Endothelial cell of umbilical vein (primary cell): ENCODE measurements at places on chromosomes 12 and 14.
A peak's percentile ranks its signal among the peaks of the same experiment; 100 is the strongest.

DNA sequence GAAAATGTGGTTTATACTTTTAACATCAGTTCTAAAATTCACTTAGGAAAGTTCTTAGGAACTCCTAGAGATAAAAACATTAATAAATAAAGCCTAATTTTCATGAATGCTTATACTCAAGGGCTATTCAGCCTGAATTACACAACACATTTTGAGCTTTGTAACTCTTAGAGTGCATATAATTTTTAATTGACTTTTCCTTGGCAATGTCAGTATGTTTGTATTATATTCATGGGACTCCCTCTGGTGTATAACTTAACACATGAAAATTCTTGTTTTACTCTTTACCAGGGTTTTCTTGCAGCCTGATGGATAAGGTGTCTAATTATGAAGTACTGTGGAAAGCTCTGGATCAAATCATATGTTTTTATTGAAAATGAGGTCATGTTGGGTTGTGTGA lies 150.6 kb upstream of the HMGA2 start:
- peak; percentile 50 for DNase-seq

DNA sequence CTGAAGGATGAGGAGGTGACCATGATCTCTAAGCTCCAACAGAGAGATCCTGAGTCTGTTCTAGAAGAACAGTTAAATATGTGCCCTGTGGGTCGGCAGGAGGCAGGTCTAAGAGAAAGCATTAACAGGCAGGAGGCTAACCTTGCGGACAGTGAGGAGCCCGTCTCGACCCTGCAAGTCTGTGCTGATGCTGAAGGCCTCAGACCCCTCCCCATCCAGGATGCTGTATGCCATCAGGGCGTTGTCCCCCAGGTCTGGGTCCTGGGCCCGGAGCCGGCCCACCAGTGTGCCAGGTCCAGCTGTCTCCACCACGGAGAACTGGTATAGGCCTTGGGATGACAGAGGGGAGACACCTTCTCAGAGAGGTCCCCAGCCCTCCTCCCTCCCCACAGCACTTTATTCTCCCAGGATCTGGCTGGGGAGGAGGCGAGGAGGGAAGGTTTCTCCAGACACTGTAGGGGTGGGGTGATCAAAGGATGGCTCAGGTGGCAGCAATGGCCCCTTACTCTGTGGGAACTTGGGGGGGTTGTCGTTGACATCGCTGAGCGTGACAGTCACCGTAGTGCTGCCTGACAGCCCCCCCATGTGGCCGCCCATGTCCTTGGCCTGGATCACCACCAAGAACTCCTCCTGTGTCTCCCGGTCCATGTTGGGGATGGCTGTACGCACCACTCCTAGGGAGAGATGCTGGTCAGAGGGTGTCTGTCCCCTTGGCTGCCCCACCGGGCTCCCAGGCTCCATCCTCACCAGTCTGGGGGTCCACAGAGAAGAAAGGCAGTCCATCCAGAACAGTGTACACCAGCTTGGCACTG lies 3.1 kb downstream of the CDH24 start:
- DNase-seq, result no peak

DNA sequence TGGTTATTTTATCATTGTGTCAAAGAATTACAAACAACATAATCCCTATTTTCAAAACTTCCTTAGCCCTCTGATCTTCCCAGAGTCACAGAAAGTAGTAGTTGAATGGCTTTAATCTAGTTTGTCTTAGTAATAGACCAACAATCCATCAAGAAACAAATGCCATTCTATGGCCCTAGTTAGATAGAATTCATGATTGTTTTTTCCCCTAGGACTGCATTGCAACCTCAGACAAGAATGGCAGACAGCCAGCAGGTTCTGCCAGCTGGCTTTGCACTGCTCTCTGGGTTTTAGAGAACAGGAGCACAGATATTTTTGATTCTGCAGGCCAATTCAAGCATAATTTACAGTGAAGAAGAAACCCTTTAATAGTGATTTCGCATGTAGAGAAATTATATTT lies 33.8 kb downstream of the SYT1 start:
- peak; percentile 37 for DNase-seq

DNA sequence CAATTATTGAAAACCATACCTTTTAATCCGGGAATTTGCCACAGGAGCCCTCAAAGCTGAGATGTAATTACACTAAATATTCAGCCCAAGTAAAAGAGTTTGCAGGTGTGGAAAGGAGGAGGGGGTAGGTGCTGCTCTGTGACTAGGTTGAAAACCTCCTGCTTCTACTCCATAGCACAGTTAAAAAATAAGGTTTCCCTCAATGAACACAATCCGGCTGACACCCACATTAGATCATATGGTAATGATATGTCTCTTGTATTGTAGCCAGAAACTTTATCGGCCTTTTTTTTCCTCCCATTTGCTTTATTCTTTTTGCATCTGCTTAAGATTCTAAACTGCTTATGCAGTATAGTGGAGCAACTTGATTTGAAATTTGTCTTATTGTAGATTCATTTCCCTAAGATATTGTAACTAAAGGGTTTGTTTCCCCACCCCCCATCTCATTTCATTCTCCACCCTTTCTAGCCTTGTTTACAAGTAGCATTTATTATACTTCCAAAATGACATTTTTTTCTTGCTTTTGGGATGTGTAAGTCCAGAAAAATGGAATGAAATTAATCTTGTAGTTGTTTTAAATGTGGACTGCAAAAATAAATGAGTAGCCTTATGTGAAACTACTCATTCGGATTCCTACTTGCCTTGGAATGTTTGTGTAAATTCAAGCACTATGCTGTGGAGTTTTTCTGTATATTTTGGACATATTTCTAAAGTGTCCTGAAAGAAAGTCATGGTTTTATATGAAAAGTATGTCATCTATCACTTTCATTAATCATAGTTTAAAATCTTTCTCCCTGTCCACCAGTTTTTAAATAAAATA lies at the start of gene DCN:
DCN (minus strand) TSS at position 182 of the 820 bp plus-strand sequence. CDS start 4,265 bp downstream, outside the sequence.
- DNase-seq, result no peak

DNA sequence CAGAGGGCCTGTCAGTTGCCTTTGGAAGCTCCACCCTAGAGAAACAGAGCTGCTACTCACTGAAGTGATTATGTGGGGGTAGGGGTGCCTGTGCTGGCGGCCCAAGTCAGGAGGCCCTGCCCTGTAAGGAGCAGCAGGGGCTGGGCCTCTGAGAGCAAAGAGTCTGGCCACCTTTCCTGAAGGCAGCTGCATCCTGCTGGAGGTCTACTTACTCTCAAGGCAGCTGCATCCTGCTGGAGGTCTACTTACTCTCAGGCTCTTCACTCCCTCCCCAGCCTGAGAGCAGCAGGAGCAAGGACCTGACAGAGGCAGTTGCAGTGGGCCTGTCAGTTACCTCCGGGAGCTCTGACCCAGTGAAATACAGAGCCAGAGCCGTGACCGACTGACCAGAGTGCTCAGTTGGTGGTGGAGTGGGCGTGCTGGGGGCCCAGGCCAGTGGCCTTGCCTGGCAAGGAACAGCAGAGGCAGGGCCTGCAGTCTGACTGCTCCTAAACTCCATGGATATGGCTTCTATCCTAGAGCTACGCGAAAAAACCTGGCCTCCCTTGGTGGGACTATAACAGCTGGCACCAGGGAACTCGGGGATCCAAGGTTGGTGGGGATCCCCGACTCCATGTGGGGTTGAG lies 32.3 kb downstream of the RAD51B start:
- peak; percentile 61 for DNase-seq

GRCh38 chr12:95126076-95126475 lies 52.7 kb upstream of the NR2C1 start:
- no peak for DNase-seq

DNA sequence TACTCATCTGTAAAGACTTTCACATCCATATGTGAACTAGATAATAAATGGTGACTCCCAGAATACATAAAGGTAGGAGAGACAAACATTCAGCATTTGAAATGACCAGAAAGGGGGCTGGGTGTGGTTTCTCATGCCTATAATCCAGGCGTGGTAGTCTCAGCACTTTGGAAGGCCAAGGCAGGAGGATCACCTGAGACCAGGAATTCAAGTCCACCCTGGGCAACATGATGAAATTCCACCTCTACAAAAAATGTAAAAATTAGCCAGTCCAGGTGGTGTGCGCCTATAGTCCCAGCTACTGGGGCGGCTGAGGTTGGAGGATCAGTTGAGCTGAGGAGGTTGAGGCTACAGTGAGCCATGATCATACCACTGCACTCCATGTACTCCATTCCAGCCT lies 4.1 kb upstream of the CS start:
- DNase-seq, result no peak

DNA sequence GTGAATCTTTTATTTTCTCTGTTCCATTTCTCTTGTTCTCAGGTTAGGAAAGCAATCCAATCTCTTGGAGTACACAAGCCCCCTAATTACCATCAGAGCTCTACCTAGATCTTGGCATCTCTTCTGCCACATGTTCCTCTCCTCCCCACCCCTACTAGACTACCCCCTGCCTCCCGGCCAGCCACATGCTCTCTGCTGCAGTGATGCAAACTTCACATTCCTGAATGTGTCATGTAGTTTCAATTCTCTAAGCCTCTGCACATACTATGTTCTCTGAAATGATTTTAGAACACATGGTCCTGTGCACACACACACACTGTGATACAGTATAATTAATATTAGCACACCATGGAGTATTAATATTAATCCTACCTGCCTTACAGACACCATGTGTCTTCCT lies 104.6 kb downstream of the EFCAB11 start:
- DNase-seq, result no peak

GRCh38 chr12:126156806-126157574 lies 1091.8 kb downstream of the AACS start:
- DNase-seq, result no peak
